ENCODE measurements at places on chromosomes 7 and 10. TPM values are rescaled to one million over a fixed set of nuclear protein-coding genes. Genes with fewer than 3 reads are reported as not detected.

The SPAG6 gene
- polyA plus RNA-seq: 1.5 TPM

The NUTM2E gene
- 0.56 TPM for polyA plus RNA-seq

GRCh38 chr10:127314797-127315196 is 118.4 kb upstream of the INSYN2A start:
- DNase-seq: no peak

GRCh38 chr10:110571093-110571743 is 3.7 kb downstream of the SMC3 start:
- DNase-seq: no peak

- no peak for DNase-seq
Measured at GRCh38 chr7:105496521-105496920, 25.6 kb downstream of the PUS7 start.

DNA sequence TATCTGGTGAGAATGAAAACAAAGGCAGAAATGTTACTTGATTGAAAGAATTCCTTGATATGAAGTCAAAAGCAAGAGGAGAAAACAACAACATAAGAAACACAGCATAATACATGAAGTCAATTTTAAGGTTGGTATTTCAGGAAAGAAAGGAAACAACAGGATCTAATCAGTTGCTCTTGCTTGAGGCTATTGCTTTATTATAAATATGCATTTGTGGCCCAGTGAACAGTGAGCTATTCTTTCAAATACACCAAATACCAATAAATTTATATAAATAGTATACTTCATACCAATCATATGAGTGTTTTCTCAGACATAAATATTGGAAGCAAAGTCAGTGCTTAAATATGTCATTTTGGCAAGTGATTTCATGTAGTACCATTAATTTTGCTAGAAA is 806.6 kb downstream of the NXPH1 start:
- DNase-seq: no peak

GRCh38 chr7:43565786-43566185 is 17.1 kb upstream of the STK17A start:
- no peak for DNase-seq

DNA sequence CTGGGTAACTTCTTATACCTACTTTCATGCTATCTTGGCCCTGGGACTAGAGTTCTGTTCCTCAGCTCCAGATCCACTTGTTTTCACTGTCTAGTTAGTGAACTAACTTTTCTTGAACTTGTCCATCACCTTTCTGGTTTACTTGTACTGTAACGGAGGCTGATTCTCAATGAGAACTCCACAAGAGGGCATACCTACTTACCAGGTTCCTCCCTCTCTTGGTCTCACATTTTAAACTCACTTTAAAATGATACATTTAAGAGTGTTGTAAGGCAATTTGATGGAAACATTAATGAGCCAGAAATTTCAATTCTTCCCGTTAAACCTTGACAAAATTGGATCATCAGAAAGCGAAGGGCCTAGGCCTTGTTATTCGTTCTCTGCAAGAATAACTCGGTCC is 111.6 kb downstream of the MAGI2 start:
- DNase-seq: no peak

DNA sequence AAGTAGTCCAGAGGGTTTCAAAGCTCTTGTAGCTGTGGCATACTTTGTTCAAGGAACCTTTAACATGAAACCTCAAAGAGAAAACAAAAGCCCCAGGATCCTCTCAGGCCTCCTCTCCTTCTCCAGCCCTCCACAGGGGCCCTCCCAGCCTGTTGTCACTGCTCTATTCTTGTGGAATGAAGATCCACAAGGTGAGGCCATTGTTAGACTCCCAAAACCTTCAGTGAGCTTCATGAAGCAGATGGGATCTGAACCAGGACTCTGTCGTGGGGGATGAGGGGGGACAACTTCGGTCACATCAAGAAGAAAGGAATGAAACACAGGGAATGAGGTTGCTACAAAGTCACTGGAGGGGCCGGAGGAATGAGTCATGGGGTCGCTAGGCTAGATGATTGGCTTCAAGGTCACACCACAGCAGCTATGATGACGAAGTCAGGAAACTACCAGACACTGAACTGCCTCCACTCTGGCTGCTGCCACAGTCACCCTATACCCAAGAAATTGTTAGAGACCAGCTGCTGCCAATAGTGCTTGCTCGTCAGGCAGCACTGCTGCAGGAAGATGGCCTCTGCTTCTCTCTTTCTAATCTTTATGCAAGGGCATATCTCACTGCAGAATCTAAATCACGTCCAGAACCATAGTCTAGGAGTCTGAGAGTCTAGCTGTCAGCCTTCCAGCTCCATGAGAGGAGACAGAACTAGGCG is 208.8 kb downstream of the HIBADH start:
- DNase-seq: no peak

GRCh38 chr7:80218723-80219122 is 84.1 kb downstream of the GNAI1 start:
- DNase-seq: no peak

DNA sequence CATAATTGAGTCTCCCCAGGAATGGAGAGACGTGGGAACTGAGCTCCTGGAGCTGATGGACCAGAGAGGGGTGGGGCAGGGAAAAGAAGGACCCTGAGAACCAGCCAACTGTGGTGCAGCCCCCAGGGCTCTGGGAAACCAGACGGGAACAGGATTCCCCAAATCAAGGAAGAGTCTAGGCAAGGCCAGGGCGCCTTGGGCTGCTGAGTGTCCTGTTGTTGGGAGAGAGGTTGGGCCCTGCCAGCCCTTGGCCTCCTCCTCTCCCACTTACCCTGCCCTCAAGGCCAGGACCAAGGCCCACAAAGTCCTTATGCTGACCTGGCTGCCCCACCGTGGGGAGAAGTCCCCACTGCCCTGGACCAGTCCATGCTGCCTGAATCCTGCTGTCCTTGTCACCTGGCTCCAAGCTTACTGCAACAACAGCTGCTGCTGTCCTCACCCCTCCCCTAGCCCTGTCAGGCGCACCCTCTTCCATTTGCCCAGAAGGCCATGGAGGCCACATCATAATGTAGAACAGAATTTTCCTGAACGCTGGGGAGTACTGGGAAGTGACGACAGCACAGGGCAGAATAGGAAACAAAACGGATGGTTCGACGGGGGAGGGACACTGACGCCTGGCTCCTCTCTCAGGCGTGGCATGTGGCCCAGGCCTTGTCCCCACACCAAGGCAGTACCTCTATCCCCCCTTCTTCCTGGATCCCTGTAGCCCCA is 132.9 kb upstream of the ZMIZ1 start:
- no peak for DNase-seq

DNA sequence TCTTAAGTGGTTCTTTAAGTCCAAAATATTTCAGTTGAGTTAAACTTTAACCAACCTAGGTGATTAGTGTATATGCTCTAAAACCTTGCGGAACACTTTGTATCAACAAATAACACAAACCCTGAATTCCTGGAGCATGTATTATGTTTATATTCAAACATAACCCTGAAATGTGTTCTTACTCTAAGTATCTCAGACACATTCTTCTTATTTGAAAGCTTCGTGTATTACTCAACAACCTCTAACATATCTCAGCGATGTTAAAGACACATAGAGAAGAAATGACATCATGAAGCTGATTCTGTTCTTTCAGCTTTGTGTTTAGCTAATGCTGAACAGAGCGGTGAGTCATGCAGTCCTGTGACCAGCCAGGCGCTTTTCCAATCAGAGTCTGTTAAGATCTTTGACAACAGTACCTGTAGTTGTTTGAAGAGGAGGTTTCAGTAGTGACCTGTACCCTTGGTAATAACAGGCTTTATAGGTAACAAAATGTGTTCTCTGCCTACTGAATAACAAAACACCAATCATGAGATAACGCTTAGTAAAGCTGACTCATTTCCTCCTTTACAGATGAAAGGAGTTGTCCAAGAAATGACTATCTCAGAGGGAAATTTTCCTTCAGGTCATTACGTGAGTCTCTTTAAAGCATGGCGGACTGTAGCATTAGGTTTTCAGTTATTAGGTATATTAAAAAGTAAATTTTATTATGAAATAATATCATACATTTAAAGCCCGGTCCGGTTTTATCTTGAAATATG is 67.3 kb upstream of the KLF6 start:
- no peak for DNase-seq

The SLC16A12 gene
- polyA plus RNA-seq: 32.0 TPM

DNA sequence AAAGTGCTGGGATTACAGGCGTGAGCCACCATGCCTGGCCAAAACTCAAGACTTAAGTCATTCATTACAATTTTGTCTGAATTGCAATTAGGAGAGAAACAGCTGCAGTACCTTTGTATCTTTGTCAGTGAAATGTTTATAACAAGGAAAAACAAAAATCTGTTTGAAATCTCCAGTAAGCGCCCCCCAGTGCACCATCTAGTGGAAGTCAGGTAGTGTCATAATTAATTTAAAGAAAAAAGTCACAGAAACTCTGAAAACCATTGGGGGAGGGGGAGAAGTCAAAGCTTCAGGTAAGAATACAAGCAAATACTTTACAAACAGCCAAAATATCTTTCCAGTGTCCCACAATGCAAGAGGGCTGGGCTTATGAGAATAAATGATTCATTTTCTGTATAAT is 2.8 kb downstream of the MPP7 start:
- DNase-seq: no peak

GRCh38 chr10:110641256-110641655 is 2.9 kb upstream of the RBM20 start:
- DNase-seq: no peak

DNA sequence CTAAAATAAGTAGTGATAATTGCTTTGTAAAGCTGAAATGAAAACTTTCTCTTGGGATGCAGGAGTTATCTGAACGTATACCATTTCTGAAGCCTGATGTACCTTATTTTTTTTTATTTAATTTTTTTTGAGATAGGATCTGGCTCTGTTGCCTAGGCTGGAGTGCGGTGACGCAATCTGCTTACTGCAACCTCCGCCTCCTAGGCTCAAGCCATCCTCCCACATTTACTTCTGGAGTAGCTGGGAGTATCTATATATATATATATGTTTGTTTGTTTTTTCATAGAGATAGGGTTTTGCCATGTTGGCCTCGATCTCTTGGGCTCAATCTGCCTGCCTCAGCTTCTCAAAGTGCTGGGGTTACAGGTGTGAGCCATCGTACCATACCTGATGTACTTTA is 2.4 kb downstream of the PMPCB start:
- no peak for DNase-seq

The TMEM26 gene
- polyA plus RNA-seq: 6.9 TPM

The FAM25C gene
- not detected for polyA plus RNA-seq

GRCh38 chr10:11933577-11934223 is 108.9 kb downstream of the UPF2 start:
- no peak for DNase-seq

DNA sequence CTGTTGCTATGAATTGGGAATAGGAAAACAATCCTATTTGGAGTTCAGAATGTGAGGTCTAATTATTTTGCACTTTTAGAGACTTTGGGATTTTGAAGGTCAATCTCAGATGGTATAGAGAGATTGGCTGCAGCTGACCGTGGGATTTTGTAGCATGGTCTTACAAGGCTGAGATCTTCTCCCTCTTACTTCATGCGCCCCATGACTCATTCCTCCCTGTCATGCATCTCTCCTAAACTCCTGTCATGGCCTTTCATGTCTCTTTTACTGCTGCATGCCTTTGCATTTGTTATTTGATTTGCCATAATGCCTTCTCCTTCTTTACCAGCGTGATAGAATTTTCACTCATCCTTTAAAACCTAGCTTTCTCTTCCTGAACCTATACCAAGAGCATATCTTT is 133.1 kb downstream of the BBS9 start:
- no peak for DNase-seq

DNA sequence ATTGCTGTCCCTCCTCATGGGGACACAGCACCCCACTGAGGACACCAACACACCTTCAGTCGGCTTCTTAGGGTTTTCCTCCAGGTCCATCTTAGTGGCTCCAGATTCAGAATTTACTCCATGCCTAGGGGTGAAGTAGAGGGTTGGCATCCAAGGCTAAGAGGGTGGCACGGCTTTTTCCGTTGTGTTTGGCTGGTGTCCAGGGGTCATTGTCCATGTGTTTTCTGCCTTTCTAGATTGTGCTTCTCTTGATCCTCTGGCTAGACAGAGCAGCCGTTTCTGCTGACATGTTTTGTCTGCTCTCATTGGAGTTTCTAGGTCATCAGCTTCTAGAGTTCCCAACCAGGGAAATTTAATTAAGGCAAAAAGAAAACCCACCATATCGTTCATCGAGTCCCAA is 291.6 kb upstream of the CELF2 start:
- DNase-seq: no peak

The GPAM gene
- polyA plus RNA-seq: 17.7 TPM

- no peak for DNase-seq
Measured at GRCh38 chr7:151451156-151451555, 11.2 kb upstream of the CRYGN start.

The NPC1L1 gene
- 3.3 TPM for polyA plus RNA-seq

The CALML3 gene
- 0.11 TPM for polyA plus RNA-seq

The SLC25A40 gene
- 34.2 TPM for polyA plus RNA-seq

- DNase-seq: no peak
Measured at GRCh38 chr7:55556031-55556430, 16.3 kb downstream of the VOPP1 start.

The PSMG3 gene
- 28.7 TPM for polyA plus RNA-seq

The RAB11FIP2 gene
- polyA plus RNA-seq: 50.1 TPM

The NUTM2D gene
- polyA plus RNA-seq: 6.8 TPM

DNA sequence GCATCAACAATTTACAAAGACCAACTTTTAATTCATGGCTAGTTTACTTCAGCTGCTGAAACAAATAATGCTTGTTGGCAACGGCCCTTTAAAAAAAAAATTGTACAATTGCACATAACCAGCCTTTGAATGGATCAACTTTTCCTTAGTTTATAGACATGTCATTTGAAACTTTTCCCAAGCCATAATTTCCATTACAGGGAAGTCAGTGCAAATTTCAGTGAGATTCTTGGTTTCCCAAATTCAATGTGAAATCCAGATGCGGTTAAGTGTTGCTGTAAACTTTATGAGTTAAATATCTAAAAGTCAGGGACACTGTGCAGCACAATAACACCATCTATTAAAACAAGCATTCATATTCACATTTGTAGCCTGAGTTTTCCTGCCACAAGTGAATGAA is 182.2 kb downstream of the JAZF1 start:
- no peak for DNase-seq

GRCh38 chr7:120014925-120015465 is 258.0 kb upstream of the KCND2 start:
- DNase-seq: no peak

DNA sequence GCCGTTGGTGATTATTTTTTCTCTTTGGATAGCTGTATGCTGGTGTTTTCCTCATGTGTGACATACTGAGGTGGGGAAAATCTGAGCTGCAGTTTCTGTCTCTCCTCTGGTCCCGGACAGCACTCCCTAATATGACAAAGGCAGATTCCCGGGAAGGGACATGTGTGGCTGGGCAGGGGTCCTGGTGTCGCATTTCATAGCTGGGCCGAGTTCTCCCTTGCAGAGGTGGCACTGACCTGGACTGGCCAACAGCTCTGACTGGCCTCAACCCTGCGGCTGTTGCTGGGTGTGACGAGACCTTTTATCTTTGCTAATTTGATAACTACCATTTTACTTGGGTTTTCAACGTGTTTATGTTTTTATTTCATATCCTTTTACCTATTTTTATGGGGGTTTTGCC is 248.6 kb upstream of the TCERG1L start:
- DNase-seq: no peak

- no peak for DNase-seq
Measured at GRCh38 chr10:12484002-12484918, 134.9 kb downstream of the CAMK1D start.

The PALD1 gene
- polyA plus RNA-seq: 11.9 TPM

The ACTR3C gene
- 9.5 TPM for polyA plus RNA-seq

- no peak for DNase-seq
Measured at GRCh38 chr10:44245601-44245938, 139.3 kb downstream of the CXCL12 start.

The TSPAN12 gene
- 169 TPM for polyA plus RNA-seq
